SJCRH30 (cell line): ENCODE measurements at places on chromosomes 4 and X.

DNA sequence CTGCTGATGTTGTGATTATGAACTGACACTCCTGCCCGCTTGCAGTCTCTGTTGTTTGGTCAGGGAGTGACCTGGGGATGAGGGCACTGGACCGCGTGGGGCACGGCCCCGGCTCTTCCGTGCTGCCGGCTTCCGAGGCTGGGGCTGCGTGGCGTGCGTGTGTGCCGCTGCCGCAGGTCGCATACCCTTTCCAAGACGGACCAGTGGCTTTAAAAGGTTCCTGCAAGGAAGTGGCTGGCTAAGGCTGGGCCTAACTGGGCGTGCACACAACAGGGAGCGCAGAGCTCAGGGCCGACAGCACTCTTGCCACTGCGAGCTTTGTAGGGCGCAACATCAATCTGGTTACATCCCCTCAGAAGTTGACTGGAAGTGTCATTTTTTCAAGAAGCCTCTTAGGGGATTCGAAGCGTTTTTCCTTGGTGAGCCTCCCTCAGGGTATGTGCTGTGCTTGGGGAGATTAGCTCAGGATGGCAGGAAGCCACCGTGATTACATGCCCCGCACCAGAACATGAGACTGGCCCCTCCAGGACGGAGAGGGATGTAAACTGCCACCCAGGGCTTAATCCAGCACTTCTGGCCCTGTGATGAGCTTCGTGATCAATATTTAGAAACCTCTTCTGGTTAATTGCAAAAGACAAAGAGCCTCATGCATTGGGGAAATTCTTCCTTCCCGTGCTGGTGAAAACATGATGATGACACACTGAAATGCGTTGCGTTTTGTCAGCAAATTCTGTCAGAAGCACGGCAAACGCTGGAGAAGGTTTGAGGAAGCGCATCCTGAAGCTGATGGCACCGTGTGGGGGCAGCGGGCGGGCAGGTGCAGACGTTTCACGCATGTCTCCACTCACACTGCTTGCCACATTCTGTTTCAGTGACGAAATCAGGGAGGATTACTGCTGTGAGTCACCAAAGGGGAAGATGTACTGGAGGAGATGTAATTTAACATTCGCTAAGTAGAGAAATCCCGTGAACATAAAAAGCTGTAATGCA lies 11.1 kb downstream of the MAEA start:
- H3K4me1 ChIP-seq, result 0 out of 2 replicates have a peak, but pooled peaks cover 7% of the 10 kb centered on the region
- H3K4me3 ChIP-seq, result no peak overlapping the region
- H3K36me3 ChIP-seq, result peaks cover 51% of the 10 kb centered on the region
- peak; percentile 17 for DNase-seq

GRCh38 chr4:55618546-55619143 lies 17.5 kb downstream of the NMU start:
- no peaks in the 10 kb centered on the region for H3K4me1 ChIP-seq
- no peak overlapping the region for H3K27ac ChIP-seq
- no peaks in the 10 kb centered on the region for H3K27me3 ChIP-seq
- no peak for DNase-seq

GRCh38 chr4:86500527-86500926 lies 93.6 kb upstream of the PTPN13 start:
- no peaks in the 10 kb centered on the region for H3K27me3 ChIP-seq
- no peak overlapping the region for H3K27ac ChIP-seq
- H3K4me1 ChIP-seq, result peaks cover 33% of the 10 kb centered on the region
- no peak overlapping the region for H3K4me3 ChIP-seq
- H3K36me3 ChIP-seq, result no peaks in the 10 kb centered on the region

DNA sequence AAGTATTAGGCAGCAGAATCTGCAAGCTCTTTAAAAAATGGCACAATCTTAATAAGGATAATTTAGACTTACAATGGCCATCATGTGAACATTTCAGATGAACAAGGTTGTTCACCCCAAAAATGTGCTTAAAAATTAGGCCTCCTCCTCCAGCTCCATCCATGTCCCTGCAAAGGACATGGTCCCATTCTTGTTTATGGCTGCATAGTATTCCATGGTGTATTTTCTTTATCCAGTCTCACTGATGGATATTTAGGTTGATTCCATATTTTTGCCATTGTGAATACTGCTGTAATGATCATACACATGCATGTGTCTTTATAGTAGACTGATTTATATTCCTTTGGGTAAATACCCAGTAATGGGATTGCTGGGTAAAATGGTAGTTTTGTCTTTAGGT lies 29.1 kb upstream of the MAGEA8 start:
- H3K36me3 ChIP-seq, result no peaks in the 10 kb centered on the region
- H3K4me1 ChIP-seq, result no peaks in the 10 kb centered on the region
- H3K27ac ChIP-seq, result no peak overlapping the region
- DNase-seq, result no peak
- H3K4me3 ChIP-seq, result no peak overlapping the region

- no peaks in the 10 kb centered on the region for H3K36me3 ChIP-seq
- no peaks in the 10 kb centered on the region for H3K4me1 ChIP-seq
- H3K4me3 ChIP-seq, result peak overlapping the region; percentile 19; the same call in 1 of the 2 replicates
- H3K27me3 ChIP-seq, result no peaks in the 10 kb centered on the region
- H3K27ac ChIP-seq, result no peak overlapping the region
These were observed 2.1 kb downstream of the GPR101 start for GRCh38 chrX:137031517-137032340.

DNA sequence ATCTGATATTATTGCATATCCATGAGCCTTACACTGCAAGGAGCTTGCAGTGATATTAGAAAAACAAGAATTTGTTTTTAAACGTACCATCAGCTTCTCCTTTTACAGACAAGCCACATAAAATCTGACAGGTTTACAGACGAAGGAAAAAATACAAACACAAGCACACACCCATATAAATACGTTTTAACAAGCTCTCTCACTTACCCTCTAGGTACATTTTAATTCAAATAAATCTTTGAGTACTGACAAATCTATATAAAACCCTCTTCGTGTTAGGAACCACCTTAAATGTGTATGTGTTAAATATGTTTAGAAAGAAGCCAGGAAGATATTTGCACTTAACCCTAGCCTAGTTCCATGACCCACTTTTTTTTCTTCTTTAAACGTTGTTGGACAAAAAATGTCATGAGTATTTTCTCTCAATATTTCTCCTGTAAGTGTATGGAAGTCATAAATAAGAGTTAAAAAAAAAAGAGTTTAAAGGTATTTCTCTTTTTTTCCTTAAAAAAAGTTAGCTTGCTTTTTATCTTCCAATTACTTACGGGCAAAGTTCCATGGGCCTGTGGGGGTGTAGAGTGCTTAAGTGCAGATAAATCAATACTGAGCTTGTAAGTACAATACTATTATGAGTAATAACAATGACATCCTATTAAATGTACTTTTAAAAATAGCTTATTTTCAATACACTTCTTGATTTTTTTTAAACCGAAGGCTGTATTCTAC lies 1.5 kb downstream of the ARAP2 start:
- no peak overlapping the region for H3K27ac ChIP-seq
- no peaks in the 10 kb centered on the region for H3K4me1 ChIP-seq
- DNase-seq, result no peak

- no peak overlapping the region for H3K27ac ChIP-seq
- no peaks in the 10 kb centered on the region for H3K4me1 ChIP-seq
- DNase-seq, result no peak
- H3K27me3 ChIP-seq, result no peaks in the 10 kb centered on the region
- no peak overlapping the region for H3K4me3 ChIP-seq
These were observed 98.6 kb downstream of the HUWE1 start for GRCh38 chrX:53587795-53588420.

DNA sequence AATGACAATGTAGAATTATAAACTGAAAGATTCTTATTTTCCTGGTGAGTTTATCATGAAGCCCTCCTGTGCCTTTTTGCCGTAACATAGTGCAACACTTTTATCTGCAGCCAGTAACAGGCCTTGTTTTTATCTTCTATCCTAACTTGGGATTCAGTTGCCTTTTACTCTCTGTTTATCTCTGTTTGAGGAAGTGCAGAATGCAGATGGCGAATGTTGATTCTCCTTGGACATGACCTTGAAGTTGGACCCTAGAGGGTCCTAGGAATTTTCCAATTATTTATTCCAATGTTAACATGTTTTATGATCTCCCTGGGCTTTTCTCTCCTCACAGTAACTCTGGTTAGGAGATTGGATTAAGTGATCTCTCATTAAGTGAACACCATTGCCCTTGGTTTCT lies 165.0 kb downstream of the FMR1NB start:
- H3K27ac ChIP-seq, result no peak overlapping the region
- no peaks in the 10 kb centered on the region for H3K4me1 ChIP-seq
- DNase-seq, result no peak

DNA sequence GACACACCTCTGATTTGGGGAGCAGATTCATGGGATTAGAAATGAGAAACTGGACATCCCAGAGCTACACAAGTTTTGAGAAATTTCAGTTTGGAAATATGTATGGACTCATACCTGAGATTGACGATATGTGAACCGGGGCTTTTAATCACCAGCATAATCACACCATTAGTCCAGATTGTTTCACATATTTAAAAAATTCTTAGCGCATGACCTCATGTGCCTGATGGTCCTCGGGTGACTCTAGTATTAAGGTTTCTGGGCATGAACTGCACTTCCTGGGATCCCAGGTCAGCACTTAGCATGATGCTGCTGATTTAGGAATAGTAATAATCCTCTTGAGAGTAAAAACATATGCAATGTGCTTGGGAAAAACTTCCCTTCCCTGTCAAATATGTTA lies 91.9 kb upstream of the BCOR start:
- no peaks in the 10 kb centered on the region for H3K27me3 ChIP-seq
- H3K36me3 ChIP-seq, result no peaks in the 10 kb centered on the region
- no peak overlapping the region for H3K27ac ChIP-seq
- DNase-seq, result no peak
- H3K4me1 ChIP-seq, result no peaks in the 10 kb centered on the region

DNA sequence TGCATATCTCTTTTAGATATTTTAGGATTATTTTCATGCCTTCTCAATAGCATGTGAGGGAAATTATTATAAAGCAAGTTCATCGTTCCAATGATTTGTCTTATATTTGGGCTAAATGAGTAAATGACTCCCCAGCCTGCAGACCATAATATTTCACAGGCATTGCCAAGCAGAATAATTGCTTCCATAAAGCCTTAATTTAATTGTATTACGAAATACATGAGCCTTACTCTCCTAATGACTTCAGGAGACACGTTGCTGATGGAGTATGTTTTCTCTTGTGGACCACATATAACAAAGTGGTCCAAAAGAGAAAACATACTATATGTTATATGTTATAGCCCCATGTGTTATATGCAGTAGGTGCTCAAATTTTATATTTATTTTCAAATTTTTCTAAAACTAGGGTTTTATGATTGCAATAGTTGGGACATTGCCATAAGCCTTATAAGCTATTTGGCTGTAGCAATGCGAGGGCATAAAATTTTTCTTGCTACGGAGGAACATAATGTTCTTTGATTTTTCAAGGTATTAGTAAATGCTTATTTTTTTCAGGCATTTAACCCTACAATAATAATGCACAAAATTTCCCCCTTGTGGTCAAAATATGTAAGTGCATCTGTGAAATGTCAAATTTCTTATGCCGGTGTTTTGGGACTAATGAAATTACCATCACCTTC lies 26.2 kb upstream of the TMPRSS11D start:
- H3K27ac ChIP-seq, result no peak overlapping the region
- no peak for DNase-seq
- H3K4me3 ChIP-seq, result no peak overlapping the region
- no peaks in the 10 kb centered on the region; the same call in 1 of the 2 replicates for H3K27me3 ChIP-seq

GRCh38 chr4:99506781-99507180 lies 4.0 kb upstream of the C4orf17 start:
- no peak overlapping the region for H3K4me3 ChIP-seq
- no peak overlapping the region for H3K27ac ChIP-seq
- H3K36me3 ChIP-seq, result no peaks in the 10 kb centered on the region
- peak; percentile 6 for DNase-seq
- no peaks in the 10 kb centered on the region for H3K27me3 ChIP-seq
- peaks cover 8% of the 10 kb centered on the region; the same call in 1 of the 2 replicates for H3K4me1 ChIP-seq

GRCh38 chrX:135974279-135974856 lies 580 bp upstream of the MMGT1 start:
- H3K27ac ChIP-seq, result no peak overlapping the region
- peak overlapping the region; percentile 49 for H3K4me3 ChIP-seq
- DNase-seq, result peak; percentile 79
- no peaks in the 10 kb centered on the region for H3K27me3 ChIP-seq

DNA sequence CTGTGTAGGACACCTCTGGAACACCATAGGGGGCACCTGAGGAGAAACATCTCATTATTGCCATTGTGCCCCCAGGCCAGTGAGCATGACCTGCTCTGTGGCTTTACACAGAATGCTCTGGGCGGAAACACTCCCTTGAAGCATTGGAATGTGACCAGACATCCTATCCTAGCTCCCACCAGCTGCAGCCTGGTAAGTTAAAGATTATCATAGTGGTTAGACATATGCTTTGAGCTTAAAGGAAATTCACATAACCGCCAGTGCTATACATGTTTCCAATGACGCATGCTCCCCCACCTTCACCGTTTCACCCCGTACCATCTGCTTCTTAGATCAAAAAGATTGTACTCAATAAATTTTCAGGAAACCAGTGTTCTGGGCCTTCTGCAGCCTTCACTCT lies 217.7 kb upstream of the CENPE start:
- peak; percentile 89 for DNase-seq
- H3K36me3 ChIP-seq, result no peaks in the 10 kb centered on the region
- no peaks in the 10 kb centered on the region for H3K27me3 ChIP-seq
- no peak overlapping the region for H3K4me3 ChIP-seq

GRCh38 chr4:155474758-155475157 lies 98.0 kb upstream of the MAP9 start:
- no peaks in the 10 kb centered on the region for H3K27me3 ChIP-seq
- no peaks in the 10 kb centered on the region for H3K36me3 ChIP-seq
- H3K27ac ChIP-seq, result no peak overlapping the region
- DNase-seq, result no peak

- no peaks in the 10 kb centered on the region for H3K36me3 ChIP-seq
- no peak overlapping the region for H3K27ac ChIP-seq
- no peaks in the 10 kb centered on the region for H3K4me1 ChIP-seq
These were observed 17.1 kb upstream of the PAGE2B start for GRCh38 chrX:55057675-55058249.

DNA sequence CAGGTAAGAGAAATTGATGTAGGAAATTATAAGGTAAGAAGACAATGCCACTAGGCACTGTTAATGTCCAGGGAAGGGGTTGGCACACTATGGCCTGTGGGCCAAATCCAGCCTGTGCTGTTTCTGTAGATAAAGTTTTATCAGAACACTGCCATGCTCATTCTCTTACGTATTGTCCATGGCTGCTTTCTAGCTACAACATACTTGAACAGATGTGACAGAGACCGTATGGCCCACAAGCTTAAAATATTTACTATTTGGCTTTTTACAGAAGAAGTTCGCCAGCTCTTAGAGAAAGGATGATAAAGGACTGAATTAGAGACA lies 168.0 kb downstream of the CDS1 start:
- H3K36me3 ChIP-seq, result peaks cover 94% of the 10 kb centered on the region
- H3K4me1 ChIP-seq, result peaks cover 13% of the 10 kb centered on the region
- no peaks in the 10 kb centered on the region for H3K27me3 ChIP-seq
- no peak overlapping the region for H3K27ac ChIP-seq
- DNase-seq, result no peak
- no peak overlapping the region for H3K4me3 ChIP-seq
